ENCODE measurements at places on chromosomes 11 and 22. TPM values are rescaled to one million over a fixed set of nuclear protein-coding genes. Genes with fewer than 3 reads are reported as not detected.

The JAML gene
- 377 TPM for total RNA-seq

DNA sequence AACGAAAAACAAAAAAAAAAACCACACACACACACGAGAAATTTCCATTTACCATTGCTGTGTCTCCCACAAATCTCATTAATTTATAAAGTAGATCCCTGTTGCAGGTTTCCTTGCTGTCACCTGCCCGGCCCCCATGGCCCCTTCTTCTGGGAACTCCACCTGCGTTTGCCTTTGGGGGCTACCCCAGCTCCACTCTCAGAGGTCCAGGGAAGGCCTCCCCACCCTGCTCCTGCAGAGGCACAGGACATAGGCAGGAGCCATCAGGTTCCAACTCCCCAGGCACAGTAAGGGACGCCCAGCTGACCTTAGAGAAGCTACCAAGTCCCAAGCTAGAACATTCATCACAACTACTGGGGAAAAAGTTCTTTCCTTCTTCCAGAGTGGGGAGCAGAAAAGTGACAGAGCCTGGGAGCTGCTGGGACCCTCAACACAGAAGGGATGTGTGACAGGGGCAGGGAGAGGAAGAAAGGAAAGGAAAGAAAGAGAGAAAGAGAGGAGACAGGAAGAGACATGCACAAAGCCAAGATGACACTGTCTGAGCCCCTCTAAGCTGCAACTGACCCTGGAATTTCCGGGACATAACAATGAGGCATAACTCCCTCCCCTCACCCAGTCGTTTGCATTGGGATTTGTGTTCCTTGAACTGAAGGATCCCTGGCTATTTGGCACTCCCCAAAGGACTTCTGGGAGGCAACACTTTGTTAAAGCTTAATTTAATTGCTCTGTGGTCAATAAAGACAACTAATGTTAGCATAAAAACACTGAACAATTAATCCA lies 175.7 kb downstream of the SHANK2 start:
- H3K4me1 ChIP-seq, result no peaks in the 10 kb centered on the region
- H3K4me3 ChIP-seq, result no peak overlapping the region
- no peaks in the 10 kb centered on the region for H3K36me3 ChIP-seq
- no peak for DNase-seq
- H3K27me3 ChIP-seq, result no peaks in the 10 kb centered on the region

DNA sequence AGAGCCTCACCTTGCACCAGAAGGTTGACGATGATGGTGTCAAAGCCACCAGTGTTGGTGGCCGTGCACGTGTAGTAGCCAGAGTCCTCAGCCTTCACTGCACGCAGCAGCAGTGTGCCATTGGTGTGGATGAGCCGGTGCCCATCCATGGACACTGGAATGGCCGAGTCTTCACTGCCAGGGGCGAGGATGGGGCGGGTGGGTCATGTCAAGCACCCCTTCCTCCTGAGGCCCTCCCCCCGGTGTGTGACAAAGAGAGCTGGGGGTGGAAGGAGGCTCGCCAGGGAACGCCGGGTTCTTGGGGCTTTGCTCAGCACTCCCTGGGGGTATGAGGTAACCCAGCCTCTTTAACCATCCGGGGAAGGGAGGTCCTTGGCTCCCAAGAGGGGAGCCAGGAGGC lies 111.6 kb downstream of the CEP164 start:
- no peaks in the 10 kb centered on the region for H3K4me1 ChIP-seq
- H3K27me3 ChIP-seq, result peaks cover 13% of the 10 kb centered on the region
- no peak overlapping the region for H3K4me3 ChIP-seq
- DNase-seq, result no peak
- no peaks in the 10 kb centered on the region for H3K36me3 ChIP-seq

The VPS37C gene
- total RNA-seq, result 10.6 TPM

The MRGPRE gene
- not detected for total RNA-seq

GRCh38 chr11:100759856-100760255 lies 72.8 kb downstream of the ARHGAP42 start:
- DNase-seq, result no peak
- no peaks in the 10 kb centered on the region for H3K4me1 ChIP-seq
- no peak overlapping the region for H3K27ac ChIP-seq
- H3K27me3 ChIP-seq, result no peaks in the 10 kb centered on the region
- no peaks in the 10 kb centered on the region for H3K36me3 ChIP-seq
- no peak overlapping the region for H3K4me3 ChIP-seq

GRCh38 chr11:129373489-129373953 lies 2.1 kb upstream of the BARX2 start:
- DNase-seq, result no peak
- H3K27ac ChIP-seq, result no peak overlapping the region
- H3K4me1 ChIP-seq, result peaks cover 22% of the 10 kb centered on the region
- H3K27me3 ChIP-seq, result peaks cover 88% of the 10 kb centered on the region

The MS4A15 gene
- not detected for total RNA-seq

The CAPN1 gene
- 144 TPM for total RNA-seq

- H3K36me3 ChIP-seq, result no peaks in the 10 kb centered on the region
- DNase-seq, result no peak
- no peak overlapping the region for H3K27ac ChIP-seq
- H3K4me1 ChIP-seq, result no peaks in the 10 kb centered on the region
- no peaks in the 10 kb centered on the region for H3K27me3 ChIP-seq
- no peak overlapping the region for H3K4me3 ChIP-seq
These were observed 199.7 kb downstream of the C11orf91 start for GRCh38 chr11:33500861-33501479.

DNA sequence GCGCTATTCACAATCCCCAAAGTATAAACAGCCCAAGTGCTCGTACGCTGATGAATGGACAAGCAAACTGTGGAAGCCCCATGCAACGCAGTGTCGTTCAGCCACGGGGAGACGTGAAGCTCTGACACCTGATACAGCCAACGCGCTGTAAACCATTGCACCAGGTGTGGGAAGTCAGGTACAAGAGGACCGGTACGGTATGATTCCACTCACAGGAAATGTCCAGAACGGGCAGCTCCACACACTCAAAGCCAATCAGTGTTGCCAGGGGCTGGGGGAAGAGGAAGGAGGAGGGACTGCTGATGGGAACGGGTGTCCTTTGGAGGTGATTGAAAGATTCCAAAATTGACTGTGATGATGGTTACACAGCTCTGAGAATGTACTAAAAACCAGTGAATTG lies 64.5 kb downstream of the BRD1 start:
- H3K4me3 ChIP-seq, result no peak overlapping the region
- no peaks in the 10 kb centered on the region for H3K36me3 ChIP-seq
- no peaks in the 10 kb centered on the region for H3K27me3 ChIP-seq
- DNase-seq, result no peak
- H3K4me1 ChIP-seq, result peaks cover 20% of the 10 kb centered on the region
- no peak overlapping the region for H3K27ac ChIP-seq

The LYVE1 gene
- total RNA-seq, result not detected

GRCh38 chr11:15500643-15501042 lies 385.9 kb downstream of the INSC start:
- no peak for DNase-seq
- no peak overlapping the region for H3K4me3 ChIP-seq

The TH gene
- not detected for total RNA-seq

DNA sequence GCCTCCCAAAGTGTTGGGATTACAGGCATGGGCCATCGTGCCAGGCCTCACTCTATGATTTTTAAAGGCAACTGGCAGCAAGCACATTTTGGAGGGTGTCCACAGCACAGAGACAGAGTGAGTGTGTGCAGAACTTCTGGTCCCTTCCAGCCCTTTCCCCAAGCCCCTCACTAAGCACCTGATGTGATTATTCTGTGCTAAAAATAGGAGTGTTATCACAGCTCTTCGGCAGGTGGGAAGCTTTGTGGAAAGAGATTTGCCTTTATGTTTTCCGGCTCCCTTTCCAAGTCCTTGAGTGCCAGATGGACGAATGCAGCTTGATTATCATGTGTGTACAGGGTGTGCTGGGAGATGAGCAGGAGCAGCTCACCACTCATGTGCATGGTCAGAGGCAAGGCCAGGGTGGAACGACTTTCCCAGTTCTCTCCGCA lies 310.8 kb downstream of the DDX10 start:
- H3K27me3 ChIP-seq, result no peaks in the 10 kb centered on the region
- H3K4me3 ChIP-seq, result no peak overlapping the region
- no peak for DNase-seq
- no peaks in the 10 kb centered on the region for H3K36me3 ChIP-seq

The SPON1 gene
- 0.16 TPM for total RNA-seq

The TMEM191B gene
- total RNA-seq, result 0.62 TPM
